Hematopoietic multipotent progenitor cell (in vitro differentiated cells): ENCODE measurements at places on chromosomes 1 and 21. TPM values are rescaled to one million over a fixed set of nuclear protein-coding genes. Genes with fewer than 3 reads are reported as not detected.

GRCh38 chr1:163085041-163085903 lies 16.1 kb downstream of the RGS4 start:
- no peak for DNase-seq

DNA sequence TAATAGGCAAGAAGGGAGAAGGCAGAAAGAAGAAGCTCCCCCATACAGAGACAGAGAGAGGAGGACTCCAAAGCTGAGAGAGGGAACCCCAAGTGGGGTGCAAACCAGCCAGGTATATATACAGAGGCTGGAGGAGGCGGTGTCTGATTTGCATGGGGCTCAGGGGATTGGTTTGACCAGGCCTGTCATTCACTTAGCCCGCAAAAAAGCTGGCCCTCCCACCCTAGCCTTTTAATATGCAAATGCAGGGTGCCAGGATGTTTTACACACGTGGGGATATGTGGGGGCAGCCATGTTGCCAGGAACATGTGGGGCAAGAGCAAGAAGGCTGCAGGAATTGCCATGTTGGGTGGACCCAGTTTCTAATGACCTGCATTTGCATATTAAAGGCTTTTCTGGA lies 37.0 kb upstream of the TENT5B start:
- DNase-seq, result no peak

DNA sequence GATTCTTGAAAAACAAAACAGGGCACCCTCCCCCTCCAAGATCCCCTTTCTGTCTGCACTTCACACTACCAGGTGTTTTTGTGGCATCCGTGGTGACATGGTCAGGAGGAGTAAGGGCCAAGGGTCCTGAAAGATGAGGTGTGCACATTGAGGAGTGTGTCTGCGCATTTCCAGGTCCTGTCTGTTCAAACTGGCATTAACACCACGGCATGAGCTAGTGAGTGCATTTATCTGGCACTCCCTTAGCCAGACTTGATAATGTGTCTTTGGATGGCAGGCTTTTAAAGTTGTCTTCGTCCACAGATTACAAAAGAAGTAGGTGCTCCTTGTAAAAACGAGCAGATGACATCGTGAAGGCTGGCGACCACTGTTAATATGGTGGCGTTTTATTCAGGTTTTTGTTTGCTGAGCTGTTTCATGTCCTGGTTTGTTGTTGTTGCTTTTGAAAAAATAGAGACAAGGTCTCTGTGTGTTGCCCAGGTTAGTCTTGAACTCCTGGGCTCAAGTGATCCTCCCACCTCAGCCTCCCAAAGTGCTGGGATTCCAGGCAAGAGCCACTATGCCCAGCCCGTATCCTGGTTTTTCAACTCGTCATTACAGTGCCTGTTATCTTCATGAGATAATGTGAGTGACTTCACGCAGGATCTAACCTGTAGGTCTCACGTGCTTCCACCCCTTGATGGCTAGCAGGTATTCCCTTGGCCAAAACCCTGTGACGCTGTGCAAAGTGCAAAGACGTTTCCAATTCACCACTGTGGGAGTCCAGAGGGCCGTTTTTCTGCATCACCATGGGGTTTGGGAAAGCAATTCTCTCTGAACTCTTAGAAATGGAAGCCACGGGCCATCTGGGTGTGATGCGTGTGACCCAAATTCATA lies 4.2 kb downstream of the TMEM51 start:
- DNase-seq, result no peak

GRCh38 chr21:32371913-32372314 lies 20.9 kb downstream of the URB1 start:
- no peak for DNase-seq

The MAP10 gene
- 5.9 TPM for total RNA-seq
